ENCODE measurements at places on chromosomes 6 and 20. TPM values are rescaled to one million over a fixed set of nuclear protein-coding genes. Genes with fewer than 3 reads are reported as not detected.

GRCh38 chr20:24497851-24498250 is 28.4 kb downstream of the SYNDIG1 start:
- no peak for DNase-seq

- no peak for DNase-seq
Observed at GRCh38 chr6:57108691-57109090, 18.7 kb downstream of the ZNF451 start.

DNA sequence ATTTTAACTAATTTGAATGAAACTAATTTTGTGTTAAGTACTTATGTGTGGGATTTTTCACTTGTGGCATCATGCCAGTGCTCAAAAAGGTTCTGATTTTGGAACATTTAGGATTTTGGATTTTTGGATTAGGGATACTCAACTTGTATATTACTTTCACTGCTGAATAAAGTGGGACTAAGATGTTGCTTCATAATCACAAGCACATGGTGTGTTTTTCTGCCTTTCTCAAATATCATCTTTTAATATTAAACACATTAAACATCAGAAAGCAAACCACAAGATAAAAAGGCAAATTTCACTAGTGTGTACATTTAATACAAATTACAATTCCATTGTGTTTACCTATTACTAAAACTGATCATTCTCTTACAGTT is 89.8 kb downstream of the ARHGAP18 start:
- DNase-seq = no peak

Gene TREM1
- polyA plus RNA-seq = not detected

Measured in K562 (cell line).